ENCODE measurements at places on chromosomes 7 and 10.

DNA sequence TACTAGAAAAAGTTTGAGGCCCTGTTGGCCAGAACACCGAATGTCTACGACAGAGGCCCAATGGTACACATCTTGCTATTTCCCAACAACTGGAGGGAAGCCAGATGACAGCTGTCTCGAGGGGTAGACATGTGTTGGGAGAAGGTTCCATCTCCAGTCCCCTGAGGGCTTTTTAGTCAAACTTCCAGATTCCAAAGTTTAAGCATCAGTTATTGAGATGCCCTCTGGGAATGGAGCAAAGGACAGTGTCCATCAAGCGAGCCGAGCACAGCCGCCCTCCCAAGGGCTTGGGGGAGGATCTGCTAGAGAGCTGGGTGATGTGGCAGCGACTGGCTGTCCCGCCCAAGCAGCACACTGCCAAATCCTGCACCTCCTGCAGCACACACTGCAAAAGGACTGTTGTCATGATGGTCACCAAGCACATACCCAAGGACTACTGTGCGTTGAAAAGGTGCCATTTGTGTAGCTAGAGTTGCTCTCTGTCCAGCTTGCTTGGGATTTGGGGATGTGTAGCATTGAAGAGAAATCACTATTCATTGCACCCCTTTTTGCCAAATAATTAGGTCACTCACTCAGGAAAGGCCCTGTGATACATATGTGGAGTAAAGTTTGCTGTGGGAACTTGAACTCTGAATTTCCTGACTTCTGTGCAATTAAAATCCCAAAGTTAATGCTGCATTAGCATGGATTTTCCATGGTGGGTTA, 164.6 kb downstream of the TRIL start:
- DNase-seq: no peak

GRCh38 chr10:112141292-112141691, 42.3 kb downstream of the GPAM start:
- DNase-seq: no peak

DNA sequence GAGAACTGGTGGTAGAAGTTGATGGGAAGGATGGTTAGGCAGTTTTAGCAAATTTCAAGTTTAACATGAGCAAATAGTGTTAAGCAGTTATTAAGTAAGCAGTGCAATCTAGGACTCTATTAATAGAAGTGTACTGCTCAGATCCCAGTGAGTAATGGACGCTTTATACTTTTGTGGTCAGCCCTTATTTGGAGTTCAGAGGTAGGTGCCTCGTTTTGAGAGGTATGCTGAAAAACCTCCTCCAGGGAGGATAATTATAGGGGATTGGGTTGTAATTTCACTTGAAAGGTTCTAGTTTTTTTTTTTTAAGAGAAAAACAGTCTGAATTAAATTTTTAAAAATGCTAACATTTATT, 33.5 kb upstream of the CCDC7 start:
- DNase-seq: no peak

GRCh38 chr10:74307061-74307651, 156.1 kb downstream of the ADK start:
- no peak for DNase-seq

GRCh38 chr7:79951415-79951814, 183.2 kb upstream of the GNAI1 start:
- no peak for DNase-seq

- no peak for DNase-seq
These were observed 71.7 kb downstream of the MYL10 start for GRCh38 chr7:101557421-101557820.

GRCh38 chr7:42238709-42239366, 1.8 kb upstream of the GLI3 start:
- DNase-seq: no peak

DNA sequence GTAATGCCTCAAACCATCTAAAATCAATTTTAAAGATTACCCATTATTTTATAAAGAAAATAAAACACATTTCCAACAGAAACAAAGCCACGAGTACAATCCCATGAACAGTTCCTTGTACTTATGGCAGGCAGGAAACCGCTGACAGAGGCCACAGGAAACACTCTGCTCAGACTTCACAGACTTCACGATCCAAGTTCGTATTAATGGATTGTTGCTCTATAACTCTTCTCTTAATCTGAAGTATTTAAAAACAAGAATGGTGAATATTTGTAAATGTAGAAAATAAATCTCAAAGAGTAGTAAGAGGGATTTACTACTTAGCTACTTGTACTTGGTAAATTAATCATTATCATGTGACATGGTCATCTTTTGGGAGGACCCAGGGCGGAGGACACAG, 78.3 kb downstream of the SNX10 start:
- no peak for DNase-seq

DNA sequence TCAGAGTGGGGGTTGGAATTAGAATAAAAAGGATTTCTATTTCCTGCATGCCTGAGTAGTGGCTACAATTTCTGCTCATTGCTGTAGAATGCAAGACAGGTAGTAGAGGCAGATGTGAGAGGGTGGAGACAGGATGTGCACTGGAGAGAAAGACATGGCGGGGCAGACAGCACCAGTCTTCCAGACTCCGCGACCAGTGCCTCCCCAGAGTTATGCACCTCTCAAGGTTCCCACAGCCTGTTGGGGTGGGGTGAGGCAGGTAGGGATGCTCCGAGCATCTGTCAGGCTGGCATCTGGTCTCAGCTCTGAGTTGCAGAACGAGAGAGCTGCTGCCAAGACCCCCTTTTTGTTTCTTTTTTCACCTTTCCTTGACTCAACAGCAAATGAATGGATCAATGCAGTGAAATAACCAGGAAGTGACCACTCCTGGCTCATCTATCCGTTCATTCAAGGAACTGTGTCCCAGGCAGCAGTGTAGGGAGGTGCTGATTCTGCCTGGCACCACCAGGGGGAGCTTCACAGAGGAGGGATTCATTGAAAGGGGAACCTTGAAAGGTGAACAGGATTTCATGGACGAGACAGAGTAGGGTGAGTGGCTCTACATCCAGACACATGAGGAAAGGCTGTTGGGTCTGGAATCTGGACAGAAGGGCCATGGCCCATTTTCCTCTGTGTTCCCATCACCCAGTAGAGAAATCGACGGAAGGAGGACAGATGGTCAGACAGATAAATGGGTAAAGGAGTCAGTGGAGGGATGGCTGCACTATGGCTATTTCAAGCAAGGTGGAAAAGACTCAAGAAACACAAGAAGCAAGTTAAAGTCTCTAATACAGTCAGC, 17.2 kb upstream of the SLC18A3 start:
- peak; percentile 70 for DNase-seq

DNA sequence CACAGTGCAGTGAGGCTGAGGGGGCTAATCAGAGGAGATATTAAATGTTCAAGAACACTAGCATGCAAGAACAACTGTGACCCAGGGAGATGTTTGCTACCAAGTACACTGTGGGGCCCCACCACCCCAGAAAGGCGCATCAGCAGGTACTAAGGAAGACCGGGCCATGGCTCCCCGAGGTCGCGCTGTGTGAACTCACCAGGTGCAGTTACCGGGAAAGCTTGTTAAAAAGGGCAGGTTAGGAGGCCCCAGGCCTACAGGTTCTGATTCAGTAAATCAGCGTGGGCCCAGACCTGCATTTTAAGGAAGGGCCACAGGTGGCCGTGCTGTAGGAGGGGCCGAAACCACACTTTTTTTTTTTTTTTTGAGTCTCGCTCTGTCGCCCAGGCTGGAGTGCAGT, 54.6 kb downstream of the TMEM209 start:
- DNase-seq: no peak

GRCh38 chr7:3078514-3078913, 34.8 kb upstream of the CARD11 start:
- DNase-seq: no peak

- no peak for DNase-seq
These were observed 38.5 kb downstream of the COL1A2 start for GRCh38 chr7:94433224-94433623.

DNA sequence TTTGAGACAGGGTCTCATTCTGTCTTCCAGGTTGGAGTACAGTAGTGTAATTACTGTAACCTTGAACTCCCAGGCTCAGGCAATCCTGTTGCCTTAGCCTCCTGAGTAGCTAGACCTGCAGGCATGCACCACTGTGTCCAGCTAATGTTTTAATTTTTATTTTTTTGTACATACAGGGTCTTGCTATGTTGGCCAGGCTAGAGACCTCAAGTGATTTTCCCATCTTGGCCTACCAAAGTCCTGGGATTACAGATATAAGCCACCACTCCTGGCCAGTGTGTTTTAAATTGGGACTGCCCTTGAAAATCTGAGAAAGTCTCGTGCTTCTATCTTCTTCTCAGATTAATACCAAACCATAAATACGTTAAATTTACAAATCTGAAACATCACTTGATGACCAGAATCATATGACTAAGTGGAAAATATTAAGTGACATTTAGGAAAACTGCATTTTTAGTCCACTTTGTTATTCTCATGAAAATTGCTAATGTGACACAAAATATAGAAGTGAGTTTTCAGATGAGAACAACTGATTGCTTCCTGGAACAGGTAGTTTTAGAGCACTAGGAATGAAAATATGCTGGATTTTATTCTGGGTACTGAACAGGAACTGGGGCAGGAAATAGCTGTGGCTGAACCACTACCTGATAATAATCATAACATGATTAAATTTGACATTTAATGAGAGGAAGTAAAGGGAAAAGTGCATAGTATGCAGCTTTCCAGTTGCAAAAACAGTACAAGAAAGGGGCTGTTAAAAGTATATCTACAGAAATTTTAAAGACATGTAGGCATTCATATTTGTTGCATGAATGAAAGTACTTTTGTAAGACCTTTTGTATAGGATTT, 4.2 kb downstream of the PHTF2 start:
- DNase-seq: no peak
